ENCODE measurements at places on chromosomes 13 and 19. TPM values are rescaled to one million over a fixed set of nuclear protein-coding genes. Genes with fewer than 3 reads are reported as not detected.

DNA sequence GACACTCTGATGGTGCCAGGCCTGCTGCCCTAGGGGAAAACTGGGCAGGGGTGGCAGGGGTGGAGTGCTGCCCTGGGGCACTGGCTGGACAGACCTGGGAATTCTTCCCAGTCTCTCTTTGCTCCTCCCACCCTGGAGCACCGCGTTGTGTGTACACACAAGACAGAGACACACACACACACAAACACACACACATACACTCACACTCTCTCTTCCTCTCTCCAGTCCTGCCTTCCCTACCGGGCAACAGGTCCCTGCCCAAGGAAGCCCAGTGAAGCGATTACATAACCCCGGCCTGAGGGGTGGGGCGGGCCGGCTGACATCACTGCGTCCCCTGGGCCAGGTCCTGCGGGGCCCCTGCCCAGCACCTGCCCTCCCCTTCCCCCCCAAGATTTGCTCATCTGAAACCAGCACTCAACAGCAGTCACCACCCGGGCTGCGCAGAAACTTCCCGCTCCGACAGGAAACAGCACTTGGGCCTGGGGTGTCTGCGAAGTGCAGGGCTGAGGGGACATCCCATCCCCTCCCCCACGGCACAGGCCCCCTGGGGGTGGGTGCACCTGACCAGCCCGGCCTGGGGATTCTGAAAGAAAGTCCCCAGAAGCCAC, 1.2 kb downstream of the MKNK2 start:
- peak; percentile 64 for DNase-seq

GRCh38 chr13:78958006-78958405, 299.1 kb upstream of the OBI1 start:
- no peak for DNase-seq

The TMC4 gene
- 0.14 TPM for total RNA-seq

DNA sequence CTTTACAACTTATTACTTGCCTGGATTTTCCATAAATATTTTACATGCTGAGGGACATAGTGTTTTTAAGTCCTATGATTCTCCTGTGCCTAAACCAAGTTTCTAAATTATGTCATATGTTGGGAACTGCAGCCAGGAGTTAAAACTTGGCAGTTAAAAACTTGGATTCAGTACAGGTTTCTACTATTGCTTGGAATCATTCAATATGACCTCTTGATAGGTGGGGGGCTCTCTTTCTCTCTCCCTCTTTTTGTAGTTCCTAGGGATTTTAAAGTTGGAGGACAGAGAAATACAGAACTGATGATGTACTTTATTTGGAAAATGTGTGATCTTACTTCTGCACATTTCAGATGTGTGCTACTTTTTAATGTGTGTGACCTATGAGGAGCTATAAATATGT, 4.7 kb downstream of the CSNK1A1L start:
- no peak for DNase-seq

The CYP4F8 gene
- total RNA-seq = not detected

The IL4I1 gene
- 3.6 TPM for total RNA-seq

The LGALS14 gene
- not detected for total RNA-seq

The CEACAM3 gene
- total RNA-seq = not detected

DNA sequence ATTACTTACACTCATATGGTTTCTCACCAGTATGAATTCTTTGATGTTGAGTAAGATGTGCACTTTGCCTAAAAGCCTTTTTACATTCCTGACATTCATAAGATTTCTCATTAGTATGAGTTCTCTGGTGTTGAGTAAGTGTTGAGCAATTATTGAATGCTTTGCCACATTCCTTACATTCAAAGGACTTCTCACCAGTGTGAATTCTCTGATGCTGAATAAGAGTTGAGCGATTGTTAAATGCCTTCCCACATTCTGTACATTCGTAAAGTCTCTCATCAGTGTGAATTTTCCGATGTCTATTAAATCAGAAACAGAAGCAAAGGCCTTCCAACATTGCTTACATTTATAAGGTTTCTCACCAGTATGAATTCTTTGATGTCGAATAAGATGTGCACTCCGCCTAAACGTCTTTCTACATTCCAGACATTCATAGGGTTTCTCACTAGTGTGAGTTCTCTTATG, 14.2 kb upstream of the ZFP30 start:
- no peak for DNase-seq

The LILRA5 gene
- not detected for total RNA-seq

DNA sequence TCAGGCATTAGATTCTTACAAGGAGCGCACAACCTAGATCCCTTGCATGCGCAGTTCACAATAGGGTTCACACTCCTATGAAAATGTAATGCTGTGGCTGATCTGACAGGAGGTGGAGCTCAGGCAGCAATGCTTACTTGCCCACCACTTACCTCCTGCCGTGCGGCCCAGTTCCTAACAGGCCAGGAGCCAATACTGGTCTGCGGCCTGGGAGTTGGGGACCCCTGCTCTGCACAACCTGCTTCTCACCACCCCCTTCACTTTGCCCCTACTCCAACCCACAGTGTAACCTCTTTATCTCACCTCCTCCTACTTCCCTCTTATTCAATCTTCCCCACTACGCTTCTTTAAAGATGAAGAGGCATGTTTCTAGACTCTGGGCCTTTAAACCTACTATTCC, 240.2 kb downstream of the RGCC start:
- no peak for DNase-seq

The AP2S1 gene
- total RNA-seq = 218 TPM

DNA sequence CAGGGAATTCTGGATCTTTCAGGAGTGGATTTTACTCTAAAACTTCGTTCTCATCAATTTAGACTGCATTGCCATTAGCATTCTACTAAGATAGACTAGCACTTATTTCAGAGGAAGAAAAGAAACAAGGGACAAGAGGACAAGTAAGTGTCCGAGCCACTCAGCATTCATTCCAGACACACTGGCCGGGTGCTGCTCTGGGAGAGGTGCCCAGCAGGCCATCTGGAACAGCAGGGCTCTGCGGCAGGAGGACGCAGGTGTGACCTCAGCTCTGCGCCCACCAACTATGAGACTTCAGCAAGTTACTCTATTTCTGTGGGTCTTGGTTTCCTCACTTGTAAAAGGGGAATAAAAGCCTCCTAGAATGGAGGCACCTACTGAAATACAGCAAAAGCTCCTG, 4.2 kb downstream of the EPS15L1 start:
- DNase-seq = no peak

- peak; percentile 68 for DNase-seq
These were observed 57.6 kb upstream of the ZNF507 start for GRCh38 chr19:32287811-32288227.

GRCh38 chr19:8655340-8655709, 24.9 kb downstream of the NFILZ start:
- DNase-seq = no peak

GRCh38 chr19:10305139-10305806, 4.3 kb downstream of the ZGLP1 start:
- DNase-seq = peak; percentile 42

The KIR3DL1 gene
- total RNA-seq = not detected
